ENCODE measurements at places on chromosomes 7 and 10. TPM values are rescaled to one million over a fixed set of nuclear protein-coding genes. Genes with fewer than 3 reads are reported as not detected.

The HABP2 gene
- not detected for total RNA-seq

- no peak for DNase-seq
Measured at GRCh38 chr10:77082601-77083252, 554.9 kb downstream of the KCNMA1 start.

The RPEL1 gene
- total RNA-seq = not detected

GRCh38 chr10:32388258-32389027 is 41.5 kb upstream of the EPC1 start:
- no peak for DNase-seq

The GPR15LG gene
- not detected for total RNA-seq

All from left cardiac atrium (tissue), 4 donors.